Natural killer cell (primary cell): ENCODE measurements at places on chromosomes 4 and X. TPM values are rescaled to one million over a fixed set of nuclear protein-coding genes. Genes with fewer than 3 reads are reported as not detected.

DNA sequence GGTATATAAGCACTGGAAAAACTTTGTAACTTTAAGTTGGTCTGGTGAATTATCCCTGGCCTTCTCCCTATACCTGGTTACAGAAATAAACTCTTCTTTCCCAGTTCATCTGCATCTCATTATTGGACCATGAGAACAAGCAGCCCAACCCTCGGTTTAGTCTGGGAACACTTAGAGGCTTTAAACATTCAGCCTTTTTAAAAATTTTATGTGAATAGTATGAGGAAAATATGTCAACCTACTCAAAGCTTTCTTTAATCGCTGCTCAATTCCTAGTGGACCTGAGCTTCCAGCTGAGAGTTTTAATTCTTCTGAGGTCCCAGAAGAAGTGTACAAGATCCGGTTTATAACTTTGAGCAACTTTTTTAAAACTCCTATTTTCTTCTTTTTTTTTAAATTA lies 358.6 kb upstream of the NOCT start:
- DNase-seq = no peak

GRCh38 chr4:123359449-123360315 lies 36.9 kb upstream of the SPRY1 start:
- no peak for DNase-seq

GRCh38 chrX:150375243-150375770 lies 12.2 kb downstream of the MAMLD1 start:
- no peak for DNase-seq

DNA sequence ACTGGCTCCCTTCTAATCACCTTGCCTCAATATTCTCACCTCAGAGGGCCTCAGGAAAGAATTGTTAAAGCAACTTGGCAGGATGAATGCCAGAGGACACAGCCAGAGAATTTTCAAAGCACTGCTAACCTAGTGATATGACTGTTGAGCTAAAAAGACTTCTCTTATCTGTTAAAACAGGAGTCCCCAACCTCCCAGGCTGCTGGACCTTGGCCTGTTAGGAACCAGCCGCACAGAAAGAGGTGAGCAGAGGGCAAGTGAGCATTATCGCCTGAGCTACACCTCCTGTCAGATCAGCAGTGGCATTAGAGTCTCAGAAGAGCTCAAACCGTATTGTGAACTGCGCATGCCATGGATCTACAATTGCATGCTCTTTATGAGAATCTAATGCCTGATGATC lies 1.7 kb upstream of the KCNE5 start:
- DNase-seq = no peak

DNA sequence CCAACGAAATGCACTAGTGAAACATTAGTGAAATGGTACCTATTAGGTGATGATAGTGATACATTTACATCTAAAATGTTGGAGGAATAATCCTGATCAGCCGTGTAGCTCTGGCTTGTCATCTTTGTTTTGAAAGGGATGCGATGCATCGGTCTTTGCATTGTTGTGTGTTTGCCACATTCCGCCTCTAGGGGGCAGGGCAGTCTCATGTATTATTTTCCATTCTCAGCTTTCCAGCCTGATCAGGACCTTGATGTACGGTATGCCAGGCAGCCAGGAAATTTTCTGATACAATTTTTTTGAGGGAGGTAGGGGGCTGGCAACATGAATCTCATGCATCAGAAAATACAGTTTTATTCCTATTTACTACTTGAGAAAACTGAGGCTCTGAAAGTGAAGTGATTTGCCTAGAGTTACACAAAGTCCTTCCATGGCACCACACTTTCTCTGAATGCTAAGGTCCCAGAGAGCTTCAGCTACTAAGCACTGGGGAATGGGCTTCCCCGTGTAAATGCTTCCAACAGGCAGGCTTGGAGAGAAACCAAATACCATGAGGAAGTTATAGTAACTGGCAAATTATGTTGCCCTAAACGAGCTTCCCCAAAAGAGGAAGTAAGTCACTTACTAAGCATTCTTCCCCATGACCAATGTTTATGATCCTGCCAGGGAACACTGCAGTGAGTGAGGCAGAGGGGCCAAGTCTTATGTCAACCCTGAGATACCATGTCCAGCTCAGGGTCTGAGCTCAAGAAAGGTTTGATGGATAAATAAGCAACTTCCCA lies 31.8 kb upstream of the IQSEC2 start:
- DNase-seq = peak; percentile 44

DNA sequence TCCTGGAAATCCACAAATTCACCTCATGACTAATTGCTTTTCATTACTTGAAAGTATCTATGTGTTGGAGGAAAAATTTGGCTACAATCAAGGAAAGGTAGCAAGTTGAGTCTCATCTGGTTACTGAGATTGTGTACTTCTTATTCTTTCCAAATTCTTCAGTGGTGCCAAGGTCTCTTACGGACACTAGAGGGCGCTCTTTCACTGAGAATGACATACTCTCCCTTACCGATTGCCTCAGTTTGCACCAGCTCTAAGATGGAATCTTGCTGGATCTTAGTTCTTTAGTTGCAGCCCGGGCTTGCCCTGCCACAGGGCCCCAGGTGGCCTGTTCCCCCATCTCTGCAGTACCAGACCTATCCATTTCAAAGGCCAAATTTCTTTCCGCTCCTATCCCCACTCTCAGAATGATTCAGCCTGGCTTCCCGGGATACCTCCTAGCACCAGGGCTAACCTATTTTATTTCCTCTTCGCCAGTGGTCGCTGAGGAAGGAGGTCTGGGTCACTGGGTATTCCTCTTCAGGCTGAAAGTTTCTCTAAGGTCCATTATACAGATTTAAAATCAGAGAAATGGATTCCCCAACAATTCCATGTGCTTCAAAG lies 24.6 kb upstream of the GPR50 start:
- no peak for DNase-seq

DNA sequence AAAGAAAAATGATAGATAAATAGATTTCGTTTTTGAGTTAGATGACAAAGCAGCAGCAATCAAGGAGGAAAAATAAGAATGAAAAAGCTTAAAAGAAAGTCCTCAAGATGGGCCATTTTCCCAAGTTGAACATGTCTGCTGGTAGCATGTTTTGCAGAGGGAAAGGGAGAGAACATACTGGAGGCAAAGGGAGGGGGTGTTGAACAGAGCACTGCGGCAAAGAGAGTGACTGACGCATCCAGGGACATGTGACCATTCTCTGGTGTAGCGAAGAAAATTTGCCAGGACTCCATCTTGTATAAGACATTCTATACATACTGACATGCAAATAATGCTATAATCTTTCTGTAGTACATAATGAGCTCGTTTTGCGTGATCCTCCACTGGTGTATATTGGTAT lies 1.2 kb downstream of the LINC00632 start:
- no peak for DNase-seq

PARM1 gene
- total RNA-seq = 0.14 TPM
